ENCODE measurements at places on chromosomes 7 and 10.

GRCh38 chr7:29204491-29205272 is 10.1 kb downstream of the CHN2 start:
- DNase-seq: no peak

DNA sequence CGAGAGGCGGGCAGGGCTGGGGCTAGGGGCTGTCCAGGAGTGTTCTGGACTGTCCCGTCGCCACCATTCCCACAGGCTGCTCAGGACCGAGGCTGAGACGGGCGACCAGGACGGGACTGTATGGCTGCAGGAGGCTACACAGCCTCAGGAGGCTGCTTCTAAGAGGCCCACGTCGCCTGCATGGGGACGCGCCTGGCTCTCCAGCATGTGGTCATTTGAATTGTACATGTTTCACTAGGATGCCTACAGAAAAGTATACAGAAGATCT is 216.3 kb downstream of the TCERG1L start:
- no peak for DNase-seq

- peak; percentile 92 for DNase-seq
These were observed 10.9 kb upstream of the HSPB1 start for GRCh38 chr7:76291351-76292212.

DNA sequence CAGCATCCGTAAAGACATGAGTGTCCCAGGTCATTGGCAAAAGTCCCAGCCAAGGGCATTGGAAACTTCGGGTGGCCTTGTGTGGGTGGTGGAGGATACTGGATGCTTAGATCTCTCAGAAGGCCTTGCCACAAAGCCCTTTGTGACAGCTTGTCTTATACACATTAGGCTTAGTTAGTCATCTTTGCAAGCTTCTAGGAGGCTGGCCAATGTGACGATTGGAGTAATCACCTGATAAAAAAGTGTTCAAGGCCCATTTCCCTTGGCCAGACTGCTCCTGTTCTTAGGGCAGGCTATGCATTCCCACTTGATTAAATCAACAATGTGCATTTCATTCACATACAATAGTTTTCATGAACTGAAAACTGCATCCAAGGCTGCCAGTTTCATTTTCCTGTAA is 26.9 kb downstream of the NPS start:
- no peak for DNase-seq

GRCh38 chr10:74587109-74587854 is 239.1 kb upstream of the KAT6B start:
- DNase-seq: no peak

Data from GF-D8 (cell line).